Putamen (tissue), 1 donor: ENCODE measurements at places on chromosomes 3 and 15.
A peak's percentile ranks its signal among the peaks of the same experiment; 100 is the strongest.

DNA sequence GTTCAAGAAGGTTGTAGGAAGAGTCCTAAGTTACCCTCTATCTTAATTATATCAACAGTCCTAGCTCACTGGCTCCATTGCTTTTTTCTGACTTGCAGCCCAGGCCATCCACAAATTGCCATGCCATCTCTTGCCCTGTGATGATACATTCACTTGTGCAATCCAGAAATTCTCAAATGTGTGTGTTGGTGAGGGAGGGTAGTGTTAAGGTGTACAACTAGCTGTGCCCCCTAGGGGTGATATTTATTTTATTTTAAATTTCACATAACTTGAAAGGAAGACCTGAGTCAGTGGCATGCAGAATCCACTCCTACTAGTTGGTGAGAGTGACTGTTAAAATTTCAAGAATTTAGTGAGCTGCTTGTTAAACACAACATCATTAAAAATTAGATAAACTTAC, 156.1 kb upstream of the ANKRD28 start:
- DNase-seq = no peak

GRCh38 chr3:132659000-132659364, 627 bp downstream of the ACAD11 start:
- DNase-seq = peak; percentile 4

DNA sequence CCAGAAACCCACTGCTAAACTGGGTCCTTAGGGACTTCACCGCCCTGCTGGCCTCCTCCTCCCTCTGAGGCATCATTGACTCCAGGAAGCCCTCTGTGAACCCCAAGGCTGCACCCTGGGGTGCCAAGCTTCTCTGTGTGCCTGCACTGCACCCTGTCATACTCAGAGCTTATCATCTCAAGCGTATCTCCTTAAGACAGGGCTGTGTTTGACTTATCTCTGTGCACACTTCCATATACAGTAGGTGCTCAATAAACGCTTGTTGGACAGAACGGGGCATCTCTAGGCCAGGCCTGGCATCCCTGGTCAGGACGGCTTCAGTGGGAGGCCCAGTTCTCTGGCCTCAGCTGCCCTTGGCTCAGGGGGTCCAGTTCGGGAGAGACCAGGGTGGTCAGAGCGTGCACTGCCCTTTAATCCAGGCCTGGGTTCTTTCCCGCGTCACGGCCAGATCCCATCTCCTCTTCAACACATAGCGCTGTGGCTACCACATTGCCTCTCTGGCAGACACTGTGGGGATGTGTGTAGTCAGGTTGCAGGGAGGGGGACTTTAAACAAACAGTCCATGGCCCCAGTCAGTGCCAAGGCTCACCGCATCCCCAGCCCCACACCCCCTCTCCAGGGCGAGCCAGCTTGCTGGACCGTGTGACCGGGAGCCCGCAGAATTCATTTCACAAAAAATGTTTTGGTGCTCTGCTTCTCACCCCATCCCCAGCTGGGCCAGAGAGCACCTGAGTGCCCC, 33.4 kb downstream of the MAGEF1 start:
- DNase-seq = no peak

GRCh38 chr3:137778941-137779340, 14.8 kb downstream of the SOX14 start:
- DNase-seq = no peak

- DNase-seq = no peak
Measured at GRCh38 chr3:186181901-186182300, 73.0 kb upstream of the ETV5 start.

DNA sequence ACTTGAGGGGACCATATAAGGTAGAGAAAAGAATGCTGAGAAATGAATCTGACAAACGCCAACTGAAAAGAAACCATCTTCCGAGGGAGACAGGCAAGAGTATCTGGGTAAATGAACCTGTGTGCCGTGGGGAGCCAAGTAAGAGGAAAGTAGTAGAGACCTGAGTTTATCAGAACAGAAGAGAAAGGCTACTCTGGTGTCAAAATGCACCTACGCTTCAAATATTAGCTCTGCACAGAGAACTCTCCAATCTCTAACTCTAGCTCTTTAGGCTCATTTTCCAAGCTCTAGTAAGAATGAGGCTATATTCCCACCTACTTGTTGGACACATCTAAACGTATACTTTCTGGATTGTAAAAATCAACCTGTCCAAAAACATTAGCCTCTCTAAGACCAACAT, 53.5 kb downstream of the TOP2B start:
- DNase-seq = no peak

DNA sequence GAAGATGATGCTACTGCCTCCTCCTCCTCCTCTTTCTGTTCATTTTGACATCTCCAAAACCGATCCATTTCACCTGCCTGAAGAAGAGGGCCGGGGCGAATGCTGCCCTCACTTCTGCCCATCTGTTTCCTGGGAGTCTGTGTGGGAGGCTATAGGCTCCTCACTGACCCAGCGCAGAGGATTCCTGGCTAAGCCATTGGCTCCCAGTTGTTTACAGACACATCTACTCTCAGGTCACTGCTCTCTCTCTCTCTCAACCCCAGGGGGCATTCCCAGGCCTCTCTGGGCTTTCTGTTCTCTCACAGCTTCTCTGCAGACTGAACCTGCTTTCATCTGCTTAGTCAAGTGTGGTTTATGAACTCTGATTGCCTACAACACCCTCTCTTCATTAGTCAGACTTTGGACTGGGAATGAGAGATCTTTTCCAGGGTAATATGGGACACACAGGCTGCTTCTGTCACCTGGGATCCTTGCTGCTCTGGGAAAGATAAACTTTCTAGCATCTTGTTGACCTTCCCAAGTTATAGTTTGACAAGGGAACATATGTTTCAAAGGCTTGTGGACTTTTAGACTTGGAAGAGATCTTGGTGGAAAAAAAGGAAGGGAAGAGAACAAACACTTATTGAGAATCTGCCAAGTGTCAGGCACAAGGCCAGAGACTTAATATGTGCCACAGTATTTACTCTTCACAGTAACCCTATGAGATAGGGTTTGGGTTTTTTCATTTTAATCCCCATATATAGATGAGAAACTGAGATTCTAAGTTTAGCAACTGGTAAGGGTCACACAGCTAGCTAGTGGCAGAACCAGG, 30.2 kb upstream of the USP3 start:
- DNase-seq = no peak

- no peak for DNase-seq
Measured at GRCh38 chr3:33646406-33646805, 71.6 kb downstream of the CLASP2 start.

DNA sequence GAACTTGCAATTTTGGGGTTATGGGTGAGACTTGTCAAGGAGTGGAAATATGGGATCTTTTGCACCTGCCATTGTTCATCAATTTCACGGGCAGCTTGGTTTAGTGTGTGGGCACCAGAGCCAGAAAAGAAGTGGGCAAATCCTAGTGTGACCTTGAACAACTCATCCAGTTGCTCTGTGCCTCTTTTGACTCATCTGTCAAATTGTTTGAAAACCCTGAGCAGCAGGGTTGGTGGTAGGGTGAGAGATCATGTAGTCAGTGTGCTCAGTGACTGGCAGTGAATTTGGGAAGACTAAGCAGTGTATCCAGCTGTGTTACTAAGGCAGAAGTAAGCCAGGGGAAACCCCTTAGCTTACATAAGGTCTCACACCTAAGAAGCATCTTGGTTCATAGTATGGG, 293.0 kb upstream of the TRIM42 start:
- DNase-seq = no peak

DNA sequence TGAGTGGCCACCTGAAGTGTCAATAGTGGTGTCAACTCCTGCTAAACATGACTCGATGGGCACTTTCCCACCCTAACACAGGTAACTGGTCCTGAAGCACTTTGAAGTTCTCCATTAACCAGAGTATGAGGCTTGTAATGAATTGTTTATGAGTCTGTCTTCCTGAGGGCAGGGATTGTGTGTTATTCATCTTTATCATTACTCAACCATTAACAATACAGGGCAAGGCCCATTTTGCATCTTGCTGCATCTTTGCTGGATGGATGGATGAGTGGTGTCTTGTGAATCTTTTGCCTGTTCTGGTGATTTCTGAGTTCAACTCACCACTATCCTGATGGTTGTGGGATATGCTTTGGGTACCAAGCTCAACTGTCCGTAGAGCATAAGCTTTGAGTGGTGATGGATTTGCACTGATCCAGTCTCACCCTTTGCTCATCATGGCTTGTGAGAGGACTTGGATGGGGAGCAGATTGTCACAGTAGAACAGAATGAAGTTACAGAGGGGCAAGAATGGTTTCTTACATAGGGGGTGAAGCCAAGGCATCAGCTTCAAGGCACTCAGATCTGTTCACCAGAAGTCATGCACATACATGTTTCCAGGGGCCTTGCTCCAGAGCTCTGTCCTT, 22.3 kb upstream of the EPB42 start:
- no peak for DNase-seq

DNA sequence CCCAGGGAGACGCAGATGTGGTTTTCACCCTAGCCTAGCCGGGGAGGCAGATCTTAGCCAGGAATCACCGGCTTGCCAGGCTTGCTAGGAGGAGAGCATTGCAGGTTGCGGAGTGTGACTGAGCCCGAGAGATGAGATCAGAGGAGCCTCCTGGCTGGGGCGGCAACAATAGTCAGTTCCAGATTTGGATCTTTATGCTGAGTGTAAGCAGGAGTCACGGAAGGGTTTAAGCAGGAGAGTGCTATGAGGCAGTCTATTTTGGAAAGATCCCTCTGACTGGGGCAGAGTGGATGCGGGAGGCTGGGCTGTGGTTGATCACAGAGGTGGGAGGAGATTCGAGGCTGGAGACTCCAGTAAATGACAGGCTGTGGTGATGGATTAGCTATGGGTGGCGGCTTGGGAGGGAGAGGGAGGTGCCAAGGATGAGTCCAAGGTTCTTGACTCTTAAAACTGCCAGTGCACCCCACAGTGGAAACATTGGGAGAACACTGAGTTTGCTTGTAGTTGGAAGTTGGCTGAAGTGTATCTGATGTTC, 10.4 kb upstream of the BAHD1 start:
- no peak for DNase-seq

DNA sequence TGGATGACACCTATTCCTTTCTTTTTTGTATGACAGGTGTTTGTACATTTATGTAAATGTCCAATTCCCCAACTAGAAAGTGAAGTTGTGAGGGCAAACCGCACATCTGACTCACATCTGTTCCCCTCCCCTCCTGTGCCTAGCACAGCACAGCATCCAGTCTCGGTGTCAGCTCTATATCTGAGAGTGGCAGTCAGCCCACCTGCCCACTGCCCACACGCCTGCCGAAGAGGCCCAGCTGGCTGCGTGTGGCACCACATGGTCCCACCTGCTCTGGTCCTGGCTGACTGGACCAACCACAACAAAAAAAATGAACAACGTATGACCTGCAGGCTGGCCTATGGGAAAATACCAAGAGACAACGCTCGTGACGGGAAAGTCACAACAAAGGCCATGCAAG, 62.8 kb downstream of the XXYLT1 start:
- no peak for DNase-seq

GRCh38 chr15:91400481-91400880, 300.4 kb downstream of the SV2B start:
- no peak for DNase-seq

GRCh38 chr3:76753599-76753998, 286.3 kb upstream of the ROBO2 start:
- no peak for DNase-seq

GRCh38 chr3:105866656-105867653, 1.9 kb downstream of the CBLB start:
- no peak for DNase-seq

DNA sequence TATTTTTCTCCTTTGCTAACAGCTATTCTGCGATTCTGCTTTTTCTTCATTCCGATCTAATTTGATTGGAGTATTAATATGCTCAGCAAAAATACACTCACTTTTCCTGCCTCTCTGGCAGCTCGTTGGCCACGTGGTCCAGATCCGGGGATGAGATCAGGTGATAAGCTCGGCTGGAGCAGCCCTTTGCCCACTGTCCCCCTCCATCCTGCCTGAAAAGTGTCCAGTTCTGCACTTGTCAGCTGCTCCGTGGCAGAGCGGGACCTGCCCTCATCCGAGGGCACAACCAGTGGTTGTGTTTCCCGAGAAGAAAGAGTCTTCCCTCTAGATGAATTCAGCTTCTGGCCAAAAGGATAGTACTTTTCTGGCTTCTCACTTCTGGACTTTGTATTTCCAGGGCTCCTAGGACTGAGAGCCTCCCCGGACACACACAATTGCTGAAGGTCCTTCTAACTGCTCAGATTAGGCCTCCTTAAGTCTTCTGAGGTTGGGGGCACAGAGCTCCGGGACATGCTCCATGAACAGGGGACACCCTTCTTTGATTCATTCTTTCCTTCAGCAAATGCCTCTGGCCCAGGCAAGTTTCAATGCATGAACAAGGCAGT, 103.9 kb upstream of the ALDH1A3 start:
- no peak for DNase-seq

DNA sequence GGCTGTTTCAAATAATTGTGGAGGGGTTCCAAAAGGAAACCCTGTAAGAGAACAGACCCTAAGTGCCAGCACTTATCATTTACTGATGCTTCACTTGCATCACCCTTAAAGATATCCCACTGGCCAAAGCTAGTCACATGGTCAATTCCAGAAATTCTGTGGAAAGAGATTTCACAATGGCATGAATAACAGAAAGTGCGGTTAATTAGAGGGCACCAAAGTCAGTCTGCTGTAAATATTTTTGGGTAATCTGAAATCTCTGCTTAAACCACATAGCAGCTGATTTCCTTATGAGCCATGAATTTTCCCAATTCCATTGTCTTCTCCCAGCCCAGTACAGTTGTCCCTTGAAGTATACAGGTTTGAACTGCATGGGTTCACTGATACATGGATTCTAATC, 346.1 kb downstream of the SI start:
- DNase-seq = no peak

DNA sequence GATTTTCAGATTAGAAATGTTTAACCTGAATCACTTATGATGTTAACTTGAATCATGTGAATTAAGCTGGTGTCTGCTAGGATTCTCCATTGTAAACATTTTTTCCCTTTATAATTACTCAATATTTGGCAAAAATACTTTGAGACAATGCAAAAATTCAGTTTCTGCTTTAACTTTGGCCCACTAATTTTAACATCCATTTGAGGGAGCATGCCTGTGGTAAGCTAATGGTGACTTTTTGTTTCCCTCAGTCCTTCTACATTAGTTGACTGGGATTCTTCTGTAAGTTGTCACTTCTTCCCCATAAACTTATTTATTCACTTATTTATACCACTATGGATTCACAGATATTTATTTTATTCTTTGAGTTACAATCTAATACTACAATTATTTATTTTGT, 59.3 kb downstream of the PIK3R4 start:
- DNase-seq = no peak

- no peak for DNase-seq
Measured at GRCh38 chr3:161556533-161556932, 59.9 kb downstream of the OTOL1 start.

GRCh38 chr3:25469558-25469957, 41.5 kb downstream of the RARB start:
- DNase-seq = no peak

DNA sequence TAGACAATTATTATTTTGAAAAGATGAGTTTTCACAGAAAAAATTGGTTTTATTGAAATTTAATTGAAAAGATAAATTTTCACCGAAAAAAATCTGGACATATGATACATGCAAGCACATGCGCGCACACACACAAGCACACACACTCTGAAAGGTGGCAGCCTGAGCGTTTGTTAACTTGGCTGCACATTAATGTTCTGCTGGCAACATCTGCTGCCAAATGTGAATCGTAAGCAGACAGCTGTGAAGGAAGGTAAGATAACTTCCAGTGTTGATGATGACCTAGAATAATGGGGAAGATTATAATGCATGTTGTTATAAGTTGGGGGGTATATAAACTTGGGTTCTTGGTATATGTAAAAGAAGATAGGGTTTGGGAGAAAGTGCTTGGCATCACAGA, 18.4 kb upstream of the CMTM7 start:
- no peak for DNase-seq
